ENCODE measurements at places on chromosomes 3 and 15.

DNA sequence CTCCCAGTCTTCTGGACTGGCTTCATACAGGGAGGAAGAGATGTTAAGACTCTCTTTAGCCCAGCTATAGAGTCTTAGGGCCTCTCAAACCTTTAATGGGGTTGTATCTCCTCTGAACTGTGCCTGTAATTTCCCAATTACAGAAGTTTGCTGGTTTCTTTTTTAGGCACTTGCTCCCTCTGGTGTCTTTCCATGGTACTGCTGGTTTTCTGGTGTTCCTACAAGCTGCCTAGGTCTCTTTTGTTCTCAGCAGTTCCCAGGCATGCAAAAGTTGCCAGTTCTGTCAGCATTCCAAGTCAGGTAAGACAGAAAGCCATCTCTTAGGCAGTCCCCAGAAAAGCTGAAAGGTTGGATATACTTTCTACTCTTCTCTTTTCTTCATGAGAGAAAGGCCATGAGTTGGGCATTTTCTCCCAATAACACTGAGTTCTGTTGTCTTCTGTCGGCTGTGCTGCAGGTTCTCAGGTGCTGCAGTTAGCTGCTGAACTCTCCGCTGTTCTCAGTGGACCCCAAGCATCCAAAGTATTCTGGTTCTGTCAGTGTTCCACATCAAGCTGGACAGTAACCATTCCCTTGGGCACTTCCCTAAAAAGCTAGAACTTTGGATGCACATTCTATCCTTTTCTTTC lies 54.4 kb upstream of the EHHADH start:
- DNase-seq = peak; percentile 31

GRCh38 chr3:59558906-59559720 lies 509.3 kb upstream of the CFAP20DC start:
- DNase-seq = no peak

DNA sequence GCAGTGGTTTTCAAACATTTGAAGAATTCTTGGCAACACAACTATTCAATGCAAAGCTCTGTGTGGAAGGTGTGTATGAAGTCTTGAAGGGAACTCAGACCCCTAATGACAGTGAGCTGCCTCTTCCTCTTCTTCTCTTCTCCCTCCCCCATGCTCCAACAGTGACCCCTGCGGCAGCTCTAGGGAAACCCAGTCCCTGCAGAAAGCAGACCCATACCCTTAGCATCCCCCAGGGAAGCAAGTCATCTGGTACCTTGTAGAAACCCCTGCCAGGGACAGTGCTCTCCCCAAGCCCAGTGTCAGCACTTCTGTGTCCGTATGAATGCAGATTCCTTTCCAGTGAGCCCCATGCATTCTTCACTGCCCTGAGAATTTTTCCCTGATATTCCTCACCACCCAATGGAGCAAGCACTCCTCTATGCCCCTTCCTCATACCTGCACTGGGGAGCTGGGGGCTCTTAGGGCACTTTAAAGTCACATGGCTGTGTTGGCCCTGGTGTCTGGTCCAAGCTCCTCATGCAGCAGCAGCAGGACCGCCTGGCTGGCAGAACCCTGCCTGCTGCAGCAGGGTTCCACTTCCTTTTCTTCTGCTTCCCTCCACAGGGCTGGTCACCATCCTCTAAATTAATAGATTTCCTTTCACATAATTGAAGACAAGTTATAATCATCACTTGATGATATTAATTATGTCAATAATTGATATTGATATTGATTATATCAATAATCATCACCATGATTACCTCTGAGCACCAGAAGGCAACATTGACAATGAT lies 442.5 kb downstream of the EPHB1 start:
- no peak for DNase-seq

DNA sequence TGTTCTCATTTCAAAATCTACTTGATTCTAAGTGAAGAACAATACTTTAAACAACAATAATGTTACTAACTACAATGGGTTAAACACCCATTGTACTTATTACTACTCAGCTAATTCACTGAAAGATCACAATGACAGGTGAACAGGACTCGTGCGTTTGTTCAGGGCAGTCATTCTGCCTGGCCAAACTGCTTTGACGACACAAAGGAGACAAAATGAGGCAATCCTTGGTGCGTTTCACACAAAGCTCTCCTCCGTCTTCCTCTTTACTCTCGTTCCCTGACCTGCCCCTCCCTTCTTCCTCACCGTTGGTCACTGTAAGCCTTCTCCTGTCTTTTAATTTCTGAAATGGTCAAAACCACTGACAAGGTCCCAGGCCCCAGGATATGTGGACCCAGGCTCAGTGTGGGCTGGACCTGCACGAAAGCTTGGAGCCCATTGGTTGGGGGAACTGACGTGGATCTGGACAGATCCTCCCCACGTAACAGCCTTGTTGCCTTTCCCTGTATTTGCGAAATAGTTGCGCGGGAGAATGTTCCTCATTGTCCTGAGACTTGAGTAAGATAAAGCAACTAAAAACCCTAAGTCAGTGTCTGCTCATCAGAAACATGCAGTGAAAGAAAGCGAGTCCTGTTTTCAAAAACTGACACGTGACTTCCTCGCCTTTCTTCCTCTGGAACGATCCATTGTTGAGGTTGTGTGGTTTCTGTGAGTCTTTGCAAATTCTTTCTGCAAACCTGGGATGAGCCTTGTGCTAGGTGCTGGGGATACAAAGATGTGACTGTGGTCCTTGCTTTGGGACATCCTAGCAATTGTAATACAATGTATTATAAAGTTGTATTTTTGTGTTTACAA lies 147.1 kb upstream of the RGMA start:
- no peak for DNase-seq

DNA sequence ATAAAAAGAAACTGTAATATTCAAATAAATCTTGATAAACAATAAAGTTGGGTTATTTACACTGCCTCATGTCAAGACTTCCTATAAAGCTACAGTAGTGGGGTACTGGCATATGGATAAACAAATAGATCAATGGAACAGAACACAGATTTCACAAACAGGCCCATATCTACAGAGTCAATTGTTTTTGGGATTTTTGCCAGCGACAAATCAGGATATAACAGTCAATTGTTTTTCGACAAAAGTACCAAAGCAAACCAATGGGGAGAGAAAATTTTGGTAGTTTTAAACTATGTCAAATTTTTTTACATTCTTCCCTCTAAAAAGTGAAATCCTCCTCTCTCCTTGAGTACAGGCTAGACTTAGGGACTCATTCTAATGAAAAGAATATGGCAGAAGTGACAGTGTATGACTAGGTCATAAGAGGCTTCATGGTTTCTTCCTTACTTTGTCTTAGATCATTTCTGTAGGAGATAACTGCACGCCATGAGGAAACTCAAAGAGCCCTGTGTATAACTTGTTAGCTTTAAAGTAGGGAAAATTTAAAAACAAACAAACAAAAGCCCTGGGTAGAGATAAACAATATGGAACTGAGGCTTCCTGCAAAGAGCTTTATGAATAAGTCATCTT lies 16.9 kb downstream of the IP6K1 start:
- no peak for DNase-seq

- no peak for DNase-seq
Observed at GRCh38 chr3:112629425-112629824, 11.5 kb downstream of the CCDC80 start.

DNA sequence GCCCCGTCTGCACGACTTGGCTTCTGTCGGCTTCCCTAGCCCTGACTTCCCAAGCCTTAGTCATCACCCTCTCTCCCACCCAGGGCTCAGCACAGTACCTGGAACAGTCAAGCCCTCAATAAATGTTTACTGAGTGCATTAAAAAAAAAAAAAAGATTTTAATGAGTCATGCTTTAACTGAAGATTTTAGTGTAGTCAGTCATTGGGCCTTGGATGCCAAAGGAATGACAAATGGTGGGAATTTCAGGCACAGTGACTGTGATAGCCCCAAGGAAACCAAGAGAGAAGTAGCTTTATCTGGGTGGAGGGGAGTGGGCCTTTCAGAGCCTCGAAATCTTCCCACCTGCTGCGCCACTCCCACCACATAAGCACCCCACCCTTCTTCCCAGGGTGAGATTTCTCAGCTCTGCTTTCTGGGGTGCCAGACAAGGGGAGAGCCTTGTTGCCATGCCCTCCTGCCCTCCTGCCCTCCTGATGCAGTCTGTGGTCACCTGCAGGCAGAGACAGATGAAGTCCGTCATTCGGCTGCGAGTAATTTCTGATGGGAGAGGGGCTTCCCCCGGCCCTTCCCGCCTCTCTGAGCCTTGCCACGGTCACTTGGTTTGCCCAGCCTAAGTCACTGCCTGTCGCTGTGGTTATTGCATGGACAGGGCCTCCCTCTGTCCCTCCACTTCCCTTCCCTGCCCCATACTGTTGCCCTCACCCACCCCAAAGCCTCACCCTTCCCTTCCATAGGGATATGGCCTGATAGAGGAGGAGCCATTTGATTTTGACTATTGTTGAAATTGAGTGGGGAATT lies 41.8 kb downstream of the SMAD3 start:
- DNase-seq = no peak

DNA sequence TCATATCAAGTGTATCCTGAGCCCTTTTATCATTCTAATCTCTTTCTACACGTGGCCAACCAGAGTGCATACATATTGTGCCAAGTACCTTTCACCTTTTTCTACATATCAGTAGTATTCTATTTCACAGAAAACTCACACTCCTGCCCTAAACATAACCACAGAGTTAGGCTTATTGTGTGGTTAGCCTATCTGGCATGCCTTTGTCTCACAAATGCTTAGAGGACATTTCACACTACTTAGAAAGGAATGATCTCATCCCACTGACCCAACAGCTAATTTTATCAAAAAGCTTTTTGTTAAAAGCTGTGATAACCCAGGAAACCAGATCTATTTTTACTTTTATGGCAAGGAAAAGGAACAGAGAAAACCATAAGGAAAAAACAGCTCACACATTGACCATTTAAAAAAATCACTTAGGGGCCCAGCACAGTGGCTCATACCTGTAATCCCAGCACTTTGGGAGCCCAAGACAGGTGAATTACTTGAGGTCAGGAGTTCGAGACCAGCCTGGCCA lies 17.8 kb upstream of the MAP4 start:
- no peak for DNase-seq

DNA sequence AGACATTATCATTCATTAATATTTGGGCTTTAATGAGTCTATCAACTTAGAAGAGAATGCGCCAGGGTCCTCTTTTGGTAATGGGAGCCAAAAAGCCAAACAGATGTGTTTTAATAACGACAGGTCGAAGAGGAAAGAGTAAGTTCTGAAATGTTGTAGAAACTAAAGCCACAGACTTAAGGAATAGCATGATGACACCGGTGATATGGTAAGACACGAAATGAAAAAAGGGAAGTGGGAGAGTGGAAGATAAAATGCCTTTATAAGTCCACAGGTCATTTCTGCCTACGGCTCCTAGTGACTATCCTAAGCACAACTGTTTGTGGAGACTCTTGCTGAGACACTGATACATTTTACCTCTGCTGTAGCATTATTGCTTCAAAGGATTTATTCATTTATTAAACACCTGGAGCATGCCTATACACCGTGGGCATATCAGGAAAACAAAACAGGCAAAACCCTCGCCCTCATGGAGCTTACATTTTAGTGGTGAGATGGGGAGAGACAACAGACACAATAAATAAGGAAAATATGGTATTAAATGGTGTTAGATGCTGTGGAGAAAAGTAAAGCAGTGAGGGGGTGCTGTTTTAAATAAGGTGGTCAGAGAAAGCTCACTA lies 11.7 kb upstream of the CD47 start:
- no peak for DNase-seq

GRCh38 chr3:172517859-172518466 lies 5.3 kb downstream of the TNFSF10 start:
- DNase-seq = no peak

DNA sequence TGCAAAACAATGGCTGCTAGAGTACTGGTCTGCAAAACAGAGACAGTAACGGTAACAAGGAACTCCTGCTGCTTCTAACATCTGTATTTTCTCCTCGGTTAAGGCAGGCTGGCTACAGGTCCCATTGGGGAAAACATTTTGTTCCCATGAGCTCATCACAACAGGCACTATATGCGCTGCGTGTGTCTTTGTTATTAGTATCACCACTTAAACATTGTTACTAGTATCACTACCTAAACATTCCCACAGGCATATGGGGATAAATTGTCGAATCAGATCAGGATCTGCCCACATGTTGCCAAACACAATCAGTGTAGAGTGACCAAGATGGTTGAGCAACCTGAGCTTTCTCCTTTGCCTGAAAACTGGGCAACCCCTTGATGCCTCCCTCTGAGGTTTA lies 77.2 kb downstream of the TOP2B start:
- DNase-seq = no peak

GRCh38 chr3:50293079-50293801 lies 1.0 kb upstream of the IFRD2 start:
- DNase-seq = no peak

GRCh38 chr3:10238345-10239183 lies 9.7 kb upstream of the TATDN2 start:
- DNase-seq = no peak

DNA sequence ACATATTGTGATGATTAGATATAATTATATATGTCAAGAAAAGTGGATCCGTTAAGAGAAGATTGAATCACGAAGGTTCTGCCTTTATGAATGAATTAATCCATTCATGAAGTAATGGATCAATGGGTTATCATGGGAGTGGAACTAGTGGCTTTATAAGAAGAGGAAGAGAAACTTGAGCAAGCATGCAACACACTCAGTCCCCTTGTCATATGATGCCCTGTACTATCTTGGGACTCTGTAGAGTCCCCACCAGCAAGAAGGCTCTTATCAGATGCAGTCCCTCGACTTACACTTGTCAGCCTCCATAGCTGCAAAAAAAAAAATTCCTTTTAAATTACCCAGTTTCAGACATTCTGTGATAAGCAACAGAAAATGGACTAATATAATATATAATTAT lies 301.9 kb downstream of the RAP2B start:
- DNase-seq = no peak

GRCh38 chr15:99132122-99132521 lies 27.2 kb downstream of the SYNM start:
- no peak for DNase-seq

DNA sequence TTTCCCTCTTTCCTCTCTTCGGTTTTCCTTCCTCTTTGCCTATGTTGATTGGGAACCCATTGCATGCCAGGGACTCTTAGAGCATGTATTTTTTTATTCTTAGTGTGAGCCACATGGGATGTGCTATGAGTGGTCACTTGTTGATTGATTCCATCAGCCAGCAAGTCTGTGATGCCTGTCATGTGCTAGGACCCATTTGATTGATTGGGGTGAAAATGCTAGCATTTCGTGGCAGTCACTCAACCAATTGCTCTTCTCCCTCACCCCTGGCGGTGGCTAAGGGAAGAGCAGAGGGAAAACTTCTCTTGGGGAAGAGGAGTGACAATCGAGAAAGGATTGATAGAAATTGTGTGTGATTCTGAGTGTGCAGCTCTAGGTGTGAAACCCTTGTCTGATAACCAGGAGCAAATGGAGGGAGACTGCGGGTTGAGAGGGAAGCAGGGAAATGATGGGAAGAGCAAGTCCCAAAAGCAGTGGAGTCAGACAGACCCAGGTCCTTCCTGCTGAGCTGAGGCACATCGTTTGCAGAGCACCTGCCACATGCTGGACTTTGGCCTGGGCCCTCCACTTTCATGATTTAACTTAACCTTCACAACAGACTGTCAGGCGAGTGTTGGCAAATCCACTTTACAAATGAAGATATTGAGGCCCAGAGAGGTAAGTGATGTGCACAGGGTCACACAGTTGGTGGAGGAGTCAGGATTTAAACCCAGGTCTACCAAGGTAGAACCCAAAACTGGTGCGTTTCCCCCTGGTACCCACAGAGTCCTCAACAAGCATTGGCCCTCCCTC lies 40.0 kb downstream of the SLC6A11 start:
- no peak for DNase-seq
